Effector CD4-positive, alpha-beta T cell (primary cell): ENCODE measurements at places on chromosomes 4 and X.

GRCh38 chrX:74613370-74614092, 893 bp downstream of the RLIM start:
- DNase-seq, result no peak

DNA sequence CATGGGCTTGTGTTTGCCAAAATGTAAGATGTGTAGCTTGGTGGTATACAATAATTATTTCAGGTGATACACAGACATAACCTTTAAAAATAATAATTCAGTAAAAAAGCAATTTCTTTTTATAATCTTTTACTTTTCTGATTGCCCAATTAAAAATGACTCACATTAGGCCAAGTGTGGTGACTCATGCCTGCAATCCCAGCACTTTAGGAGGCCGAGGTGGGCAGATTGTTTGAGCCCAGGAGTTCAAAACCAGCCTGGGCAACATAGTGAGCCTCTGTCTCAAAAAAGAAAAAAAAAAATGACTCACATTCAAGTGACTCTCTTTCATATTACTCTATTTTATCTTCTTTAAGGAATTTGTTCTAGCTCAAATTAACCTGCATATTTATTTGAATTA, 449.4 kb upstream of the HTR2C start:
- no peak for DNase-seq

DNA sequence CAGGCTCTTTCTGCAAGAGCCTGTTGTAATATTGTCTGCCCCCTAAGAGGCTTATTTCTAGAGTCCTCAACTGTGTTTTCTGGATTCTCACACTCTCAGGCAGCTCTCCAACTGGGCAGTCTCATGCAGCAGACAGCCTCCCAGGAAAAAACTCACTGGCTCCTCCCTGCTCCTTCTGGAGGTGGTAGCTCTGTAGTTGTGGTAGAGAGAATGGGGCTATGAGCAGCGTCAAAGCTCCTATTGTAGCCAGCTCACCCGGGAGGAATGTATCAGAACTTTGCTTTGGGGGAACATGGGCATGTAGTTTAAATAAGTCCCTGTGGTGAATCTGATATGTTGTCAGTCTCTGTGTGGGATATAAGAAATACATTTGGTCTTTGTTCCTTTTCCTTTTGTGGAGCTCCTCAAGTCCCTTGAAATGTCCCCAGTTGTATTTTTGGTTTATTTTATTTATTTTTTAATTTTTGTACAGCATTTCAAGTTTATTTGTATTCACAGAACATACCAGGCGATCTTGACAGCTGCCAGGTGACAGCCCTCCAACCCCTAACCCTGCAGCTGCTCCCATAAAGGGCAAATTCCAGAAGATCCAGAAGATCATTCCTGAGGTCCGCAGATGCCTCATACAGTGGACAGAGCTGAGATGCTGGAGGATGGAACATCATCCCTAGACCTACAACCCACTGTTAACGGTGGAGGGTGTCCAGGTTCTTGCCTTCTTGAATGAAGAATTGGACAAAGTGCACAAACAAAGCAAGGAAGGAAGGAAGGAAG, 45.7 kb downstream of the TRIM61 start:
- no peak for DNase-seq

DNA sequence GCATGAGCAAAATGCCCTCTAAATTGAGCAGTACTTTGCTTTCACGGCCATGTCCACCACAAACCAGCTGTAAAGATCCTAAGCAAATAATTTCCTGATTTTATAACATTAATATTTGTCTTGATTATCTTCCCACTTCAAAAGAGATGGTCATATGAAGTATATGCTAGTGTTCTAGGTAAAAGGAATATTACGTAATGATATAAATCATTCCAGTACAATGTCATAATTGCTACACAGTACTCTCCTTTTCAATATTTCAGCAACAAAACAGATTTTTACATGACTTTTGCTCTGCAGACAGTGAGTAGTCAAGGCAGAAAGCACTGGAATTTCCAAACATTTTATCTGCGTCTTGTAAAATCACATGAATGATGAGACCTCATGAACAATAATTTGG, 572.8 kb upstream of the FRG1 start:
- no peak for DNase-seq

GRCh38 chr4:793941-794621, 31.8 kb downstream of the CPLX1 start:
- DNase-seq, result no peak

GRCh38 chr4:84224522-84224921, 274.6 kb downstream of the NKX6-1 start:
- no peak for DNase-seq

- DNase-seq, result no peak
These were observed 54.6 kb downstream of the FNIP2 start for GRCh38 chr4:158823461-158823873.

DNA sequence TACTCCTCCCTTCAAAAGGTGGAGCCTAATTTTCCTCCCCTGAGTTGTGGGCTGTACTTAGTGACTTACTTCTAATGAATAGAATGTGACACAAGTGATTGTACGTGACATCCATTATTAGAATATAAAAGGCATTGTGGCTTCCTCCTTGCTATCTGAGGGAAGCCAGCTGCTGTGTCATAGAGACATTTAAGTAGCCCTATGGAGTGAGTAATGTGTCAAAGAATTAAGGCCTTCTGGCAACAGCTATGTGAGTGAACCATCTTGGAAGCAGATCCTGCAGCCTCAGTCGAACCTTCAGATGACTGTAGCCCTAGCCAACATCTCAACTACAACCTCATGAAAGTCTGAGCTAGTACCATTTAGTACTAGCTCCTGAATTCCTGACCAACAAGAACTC, 76.1 kb downstream of the BCOR start:
- no peak for DNase-seq

DNA sequence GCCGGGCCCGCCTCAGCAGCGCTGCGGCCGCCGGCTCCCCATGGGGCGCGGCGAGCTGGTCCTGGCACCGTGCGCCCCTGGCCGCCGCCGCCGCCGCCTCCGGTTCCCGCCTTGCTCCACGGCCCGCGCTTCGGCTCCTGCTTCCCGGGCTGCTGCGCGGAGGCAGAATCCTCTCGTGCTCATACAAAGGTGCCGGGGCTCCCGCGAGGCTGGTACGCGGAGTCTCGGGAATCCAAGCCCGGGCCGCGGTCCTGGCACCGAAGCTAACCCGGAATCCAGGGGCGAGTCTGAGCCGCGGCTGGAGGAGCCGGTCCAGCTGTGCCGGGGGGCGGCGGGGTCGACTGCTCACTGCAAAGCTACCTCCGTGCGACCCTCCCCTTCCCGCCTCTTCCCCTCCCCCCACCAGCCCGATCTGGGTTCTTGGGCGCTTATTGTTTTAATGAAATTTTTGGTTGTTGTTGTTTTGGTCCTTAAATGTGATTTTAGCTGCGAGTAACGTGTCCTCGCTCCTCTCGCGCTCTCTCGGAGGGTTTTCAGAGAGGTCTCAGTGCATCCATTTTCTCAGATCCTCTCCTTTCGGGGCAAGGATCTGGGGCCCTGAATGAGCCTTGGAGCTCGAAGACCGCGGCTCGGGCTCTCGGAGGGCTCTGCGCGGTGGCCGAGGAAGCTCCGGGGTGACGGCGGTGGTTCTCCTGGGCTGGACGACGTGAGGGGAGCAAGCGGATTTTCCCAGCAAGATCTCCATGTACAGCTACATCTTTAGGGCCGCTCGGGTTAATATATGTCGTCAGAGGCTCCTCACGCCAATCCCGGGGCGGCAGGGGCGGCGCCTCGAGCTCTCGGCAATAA, at the start of gene HAND2:
Gene HAND2 (minus strand): TSS at position 753 of the 849 bp plus-strand sequence. CDS start 940 bp downstream, outside the sequence.
- DNase-seq, result no peak

DNA sequence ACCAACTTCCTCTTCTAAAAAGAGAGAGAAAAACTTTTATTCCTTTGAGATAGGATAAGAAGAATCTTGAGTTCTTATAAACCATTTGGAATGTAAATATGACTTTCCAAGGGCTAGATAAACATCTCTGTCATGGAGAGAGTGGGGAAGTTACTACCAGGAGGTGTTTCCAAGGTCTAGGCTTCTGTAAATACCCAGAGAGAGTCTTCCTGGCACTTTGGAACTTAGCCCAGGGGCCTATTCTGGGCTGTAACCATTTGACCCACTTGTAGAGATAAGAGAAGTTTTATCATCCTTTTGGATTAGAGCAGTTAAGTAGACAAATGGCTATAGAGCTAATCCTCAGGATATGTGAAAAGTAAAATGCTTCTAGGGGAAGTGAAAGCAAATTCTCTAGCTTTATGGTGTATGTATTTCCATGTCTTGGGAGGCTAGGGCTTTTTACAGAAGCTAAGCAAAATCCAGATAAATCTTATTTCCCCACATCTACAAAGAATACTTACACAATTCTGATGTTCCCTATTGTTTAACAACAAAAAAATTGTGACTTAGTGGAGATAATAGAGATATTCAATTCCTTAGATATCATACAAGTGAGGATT, 51.1 kb downstream of the MCUB start:
- DNase-seq, result no peak

GRCh38 chr4:94302191-94302590, 40.4 kb downstream of the HPGDS start:
- DNase-seq, result no peak

GRCh38 chr4:109816894-109817293, 1.3 kb downstream of the GAR1 start:
- DNase-seq, result no peak

DNA sequence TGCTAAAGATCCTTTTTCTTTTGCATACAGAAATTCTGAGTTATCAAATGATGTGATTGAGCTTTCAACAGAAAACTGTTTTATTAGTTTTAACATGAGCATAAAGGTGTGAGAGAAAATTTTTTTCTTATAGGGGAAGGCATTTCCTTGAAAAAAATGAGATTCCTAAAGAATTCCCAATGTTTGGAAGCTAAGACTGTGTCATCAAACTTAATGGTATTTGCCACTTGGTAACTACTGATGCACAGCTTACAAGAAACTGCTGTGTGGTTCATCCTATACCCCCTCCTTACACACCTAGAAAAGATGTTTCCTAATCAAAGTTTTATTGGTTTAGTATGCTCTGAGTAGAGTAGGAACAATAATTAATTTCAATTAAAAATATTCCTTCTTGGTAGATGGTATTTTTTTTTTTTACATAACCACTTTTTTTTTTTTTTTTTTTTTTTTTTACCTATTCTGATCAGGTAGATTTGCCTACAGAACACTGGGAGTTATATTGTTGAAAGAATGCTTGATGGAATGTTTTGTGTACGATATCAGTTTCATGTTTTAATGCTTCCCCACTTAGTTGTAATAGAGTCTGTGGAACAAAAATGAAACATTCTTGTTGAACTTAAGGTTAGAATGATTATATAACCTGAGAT, 6.0 kb downstream of the PTPN13 start:
- no peak for DNase-seq

- peak; percentile 7 for DNase-seq
These were observed 829 bp downstream of the ELOVL6 start for GRCh38 chr4:110197529-110198042.

- DNase-seq, result no peak
These were observed 204.4 kb downstream of the GABRB1 start for GRCh38 chr4:47235721-47236120.

GRCh38 chr4:168716406-168717129, 219.7 kb downstream of the PALLD start:
- no peak for DNase-seq

- DNase-seq, result no peak
These were observed 29.7 kb upstream of the HPSE start for GRCh38 chr4:83364312-83364711.
